ENCODE measurements at places on chromosomes 2 and 18.

GRCh38 chr18:10420561-10421352 lies 33.7 kb upstream of the APCDD1 start:
- no peak for DNase-seq

- DNase-seq = no peak
Measured at GRCh38 chr18:79401494-79402208, 5.9 kb downstream of the NFATC1 start.

DNA sequence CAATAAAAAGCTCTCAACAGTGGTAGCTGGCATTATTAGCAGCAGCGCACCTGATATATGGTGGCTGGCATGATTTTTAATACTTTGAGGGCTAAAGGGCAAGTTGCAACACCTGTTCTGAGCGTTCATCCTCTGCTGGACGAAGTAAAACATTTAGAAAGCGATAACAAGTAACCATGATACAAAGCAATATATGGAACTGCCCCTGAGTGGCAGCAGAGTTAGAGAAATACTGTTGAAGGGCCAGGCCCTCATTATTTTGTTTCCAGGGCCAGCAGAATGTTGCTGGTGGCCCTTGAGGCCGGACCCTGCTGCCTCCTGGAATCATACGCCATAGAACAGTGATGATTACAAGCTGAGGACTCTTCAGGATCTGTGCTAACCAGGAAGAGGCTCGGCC lies 47.8 kb downstream of the ARHGEF4 start:
- DNase-seq = no peak

- no peak for DNase-seq
Measured at GRCh38 chr2:196479350-196479749, 160.2 kb upstream of the CCDC150 start.

DNA sequence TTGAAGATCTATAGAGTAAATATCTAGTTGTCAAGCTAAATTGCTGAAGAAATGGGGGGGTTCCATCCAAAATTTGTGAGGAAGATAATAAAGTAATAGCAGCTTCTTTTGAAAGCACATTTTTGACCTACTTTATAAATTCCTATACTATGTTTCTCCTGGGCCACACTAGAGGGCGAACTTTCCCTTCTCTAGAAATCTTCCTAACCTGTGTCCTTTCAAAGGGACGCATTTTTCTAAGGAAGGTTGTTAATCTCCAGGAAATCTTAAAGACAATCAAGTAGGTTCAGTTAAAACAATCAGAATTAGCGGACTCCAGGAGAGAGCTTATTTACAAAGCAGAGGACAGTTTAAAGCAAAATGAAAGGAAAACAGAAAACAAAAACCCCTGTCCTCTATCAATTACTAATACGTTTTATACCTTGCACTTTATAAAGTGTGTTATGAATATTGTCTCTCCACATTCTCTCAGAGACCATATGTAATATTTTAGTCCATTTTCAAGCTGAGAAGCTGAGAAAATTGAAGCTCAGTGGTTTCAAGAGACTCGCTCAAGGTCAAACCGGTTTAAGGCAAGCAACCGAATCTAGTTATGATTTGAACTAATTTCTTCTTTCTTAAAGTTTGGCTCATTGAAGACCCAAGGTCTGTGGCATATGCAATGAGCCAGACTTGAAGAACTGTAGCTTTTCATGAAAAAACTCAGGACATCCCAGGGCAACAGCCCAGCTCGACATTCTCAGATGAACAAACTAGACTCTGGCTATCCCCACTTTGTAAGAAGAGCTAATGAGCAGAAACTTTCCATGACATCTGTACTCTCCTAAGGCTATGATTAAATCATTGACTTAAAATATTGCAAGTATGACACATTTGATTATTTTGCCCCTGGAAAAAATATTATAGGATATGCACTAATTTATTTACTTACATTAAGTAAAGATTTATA lies 273.6 kb downstream of the PAX3 start:
- DNase-seq = no peak

GRCh38 chr2:133661392-133661791 lies 93.1 kb upstream of the NCKAP5 start:
- DNase-seq = no peak

- no peak for DNase-seq
Measured at GRCh38 chr18:41714872-41715271, 240.2 kb upstream of the PIK3C3 start.

DNA sequence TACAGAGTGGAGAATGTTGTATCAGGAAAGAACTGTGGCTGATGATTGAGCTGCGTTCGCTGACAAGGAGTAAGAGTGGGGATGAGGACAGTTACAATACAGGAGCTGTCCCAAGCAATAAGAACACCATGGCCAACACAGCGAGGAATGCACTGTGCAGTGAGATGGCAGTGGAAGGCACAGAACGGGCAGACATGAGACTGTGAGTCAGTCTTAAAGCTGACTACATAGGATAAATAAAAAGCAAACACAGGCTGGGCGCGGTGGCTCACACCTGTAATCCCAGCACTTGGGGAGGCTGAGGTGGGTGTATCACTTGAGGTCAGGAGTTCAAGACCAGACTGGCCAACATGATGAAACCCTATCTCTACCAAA lies 89.8 kb downstream of the CABYR start:
- DNase-seq = no peak

GRCh38 chr2:27194538-27195354 lies 17.1 kb upstream of the ATRAID start:
- no peak for DNase-seq

DNA sequence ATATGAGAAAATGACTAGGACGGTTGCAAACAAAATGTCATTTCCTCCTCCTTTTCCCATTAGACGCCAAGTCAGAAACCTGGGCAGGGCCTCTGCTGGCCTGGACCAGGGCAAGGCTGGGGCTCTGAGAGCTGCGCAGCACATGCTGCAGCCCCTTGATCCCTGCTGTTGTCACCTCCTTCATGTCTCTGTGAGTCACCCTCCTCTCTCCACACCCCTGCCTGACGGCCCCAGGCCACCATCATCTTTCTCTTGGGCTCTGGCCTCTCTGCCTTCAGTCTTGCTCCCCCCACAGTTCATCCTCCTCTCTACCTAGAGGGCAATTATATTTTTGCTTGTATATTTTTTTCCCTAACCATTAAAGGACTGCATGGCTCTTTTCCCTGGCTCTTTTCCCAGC lies 10.0 kb downstream of the FLACC1 start:
- no peak for DNase-seq

- no peak for DNase-seq
Measured at GRCh38 chr2:213696442-213696841, 412.2 kb downstream of the SPAG16 start.

DNA sequence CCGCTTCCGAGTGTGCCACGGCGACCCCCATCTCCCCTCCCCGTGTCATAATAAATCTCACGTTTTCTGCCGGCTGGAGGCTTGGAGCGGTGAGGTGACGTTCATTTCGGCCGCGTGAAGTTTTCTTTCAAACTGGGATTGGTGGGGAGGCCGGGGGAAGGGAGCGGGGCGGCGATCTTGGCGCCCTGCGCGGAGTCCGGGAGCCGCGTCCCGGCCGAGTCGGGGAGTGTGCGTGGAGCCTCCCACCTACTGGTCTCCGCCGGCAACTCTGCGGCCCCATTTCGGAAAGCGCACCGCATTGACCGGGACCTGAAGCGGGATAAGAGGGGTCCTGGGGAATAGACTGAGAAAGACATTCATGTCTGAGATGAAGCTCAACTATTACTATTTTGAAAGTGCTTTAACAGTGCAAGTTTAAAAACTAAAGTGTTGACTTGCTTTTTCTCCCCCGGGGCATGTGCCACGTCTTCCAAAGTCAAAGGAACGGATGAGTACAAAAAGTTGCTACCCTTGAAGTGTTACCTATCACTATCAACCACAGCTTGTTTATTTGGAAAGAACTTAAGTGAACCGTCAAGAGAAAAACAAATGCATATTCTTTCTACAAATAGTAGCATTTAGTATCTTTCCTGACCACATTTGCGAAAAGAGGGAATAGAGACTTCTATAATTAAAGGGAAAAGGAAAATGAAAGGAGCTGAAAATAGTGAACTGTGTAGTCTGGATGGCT lies 818 bp upstream of the IKZF2 start:
- peak; percentile 84 for DNase-seq
